Activated naive CD4-positive, alpha-beta T cell treated with anti-CD3 and anti-CD28 coated beads, Interleukin-2, amount 50 U/mL, for 72 hours (primary cell): ENCODE measurements at places on chromosomes 13 and 19. TPM values are rescaled to one million over a fixed set of nuclear protein-coding genes. Genes with fewer than 3 reads are reported as not detected.

LRRC63 gene
- total RNA-seq: 0.16 TPM

ESD gene
- total RNA-seq: 137 TPM

SMIM24 gene
- not detected for total RNA-seq

IL17D gene
- total RNA-seq: 0.16 TPM

ANGPTL8 gene
- not detected for total RNA-seq

ATP13A1 gene
- total RNA-seq: 83.0 TPM

CEACAM20 gene
- total RNA-seq: not detected

KASH5 gene
- total RNA-seq: 1.7 TPM
